ENCODE measurements at places on chromosomes 11 and 22.

- DNase-seq: no peak
These were observed 30.8 kb downstream of the MPPED1 start for GRCh38 chr22:43442386-43443151.

DNA sequence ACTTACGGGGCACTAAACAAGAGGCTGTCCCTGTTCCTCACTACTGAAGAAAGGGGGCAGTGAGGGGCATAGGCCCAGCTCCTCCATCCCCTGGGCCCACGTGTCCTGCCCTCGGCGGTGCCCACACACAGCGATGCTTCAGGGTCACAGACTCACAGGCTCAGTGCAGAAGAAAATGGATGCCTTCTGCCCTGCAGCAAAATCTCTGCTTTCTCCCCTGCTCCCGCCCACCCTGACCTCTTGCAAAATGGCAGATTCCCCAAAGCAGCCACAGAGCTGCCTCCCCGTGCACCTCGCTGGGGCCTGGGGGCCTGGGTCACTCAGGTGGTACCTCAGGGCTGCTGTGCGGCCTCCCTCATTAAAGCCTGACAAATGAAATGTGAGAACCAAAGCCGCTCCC lies 204.0 kb downstream of the DSCAML1 start:
- no peak for DNase-seq

DNA sequence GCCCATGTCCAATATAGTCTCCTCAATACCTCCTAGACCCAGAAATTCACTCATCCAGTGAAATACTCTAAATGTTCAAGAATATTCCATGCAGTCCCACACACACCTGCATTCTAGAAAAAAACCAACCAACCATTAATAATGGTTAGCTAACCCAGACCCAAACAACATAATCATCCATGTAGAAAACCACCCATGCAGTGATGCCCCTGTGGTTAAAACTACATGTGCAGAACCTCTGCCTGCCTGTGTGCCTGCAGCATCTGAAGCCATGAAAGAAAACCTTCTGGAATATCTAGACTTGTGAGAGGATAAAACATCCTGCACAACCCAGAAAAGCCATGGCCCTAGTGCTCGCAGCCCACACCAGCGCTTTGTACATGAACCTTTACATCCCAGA lies 47.8 kb downstream of the SLC22A12 start:
- no peak for DNase-seq

DNA sequence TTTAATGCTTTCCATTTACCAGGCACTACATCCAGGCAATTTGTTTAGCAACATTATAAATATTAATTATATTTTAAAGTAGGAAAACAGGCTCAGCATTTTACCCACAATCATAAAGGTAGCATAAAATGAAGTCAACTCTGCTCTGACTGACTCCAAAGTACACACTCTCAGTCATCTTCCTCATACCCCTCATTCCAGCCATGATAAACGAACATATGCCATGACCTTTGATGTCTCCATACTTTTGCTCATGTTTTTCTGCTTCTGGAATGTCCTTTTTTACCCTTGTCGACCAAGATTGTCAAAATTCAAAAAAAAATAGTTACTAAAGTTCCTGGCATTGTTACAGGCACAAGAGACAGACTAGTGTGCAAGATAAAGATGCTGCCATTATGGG lies 77.7 kb upstream of the SOX6 start:
- DNase-seq: no peak

GRCh38 chr22:20402960-20403778 lies 9.2 kb downstream of the ZNF74 start:
- DNase-seq: no peak

GRCh38 chr22:50531962-50532674 lies 2.3 kb upstream of the TYMP start:
- DNase-seq: no peak

DNA sequence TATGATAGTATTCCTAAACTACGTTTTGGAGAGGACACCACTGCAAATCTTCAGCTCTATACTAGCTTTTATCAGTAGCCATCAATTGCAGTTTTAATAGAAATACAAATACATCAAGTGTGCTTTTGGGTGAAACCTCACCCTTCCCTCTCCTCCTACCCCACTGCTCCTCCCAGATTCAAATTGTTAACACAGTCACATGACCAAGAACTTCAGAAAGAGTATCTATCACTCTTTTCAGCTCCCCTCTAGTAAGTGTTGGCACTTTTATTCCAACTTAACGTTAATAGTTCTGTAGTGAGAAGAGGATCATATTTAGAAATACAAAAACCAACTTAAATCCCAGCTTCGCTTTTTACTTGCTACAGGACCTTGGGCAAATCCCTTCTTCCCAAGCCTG lies 17.0 kb downstream of the RRAS2 start:
- no peak for DNase-seq

- DNase-seq: no peak
These were observed 28.9 kb downstream of the SIK2 start for GRCh38 chr11:111631024-111631665.

DNA sequence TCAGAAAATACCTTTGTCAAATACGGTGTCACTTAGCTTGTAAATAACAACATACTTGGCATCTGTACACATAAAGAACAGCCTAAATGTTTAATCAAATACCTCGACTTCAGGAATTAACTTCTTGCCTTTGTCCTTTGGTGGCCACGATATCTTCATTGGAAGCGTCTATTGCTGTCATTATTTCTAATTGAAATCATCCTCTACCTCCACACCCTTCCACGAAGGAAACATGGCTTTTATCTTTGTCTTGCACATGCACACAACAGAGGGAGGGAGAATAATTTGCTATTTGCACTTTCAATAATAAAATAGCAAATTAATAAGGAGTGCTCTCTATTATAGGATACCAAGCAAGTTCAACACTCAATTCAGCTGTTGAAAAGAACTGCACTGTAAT lies 25.8 kb upstream of the SOX6 start:
- DNase-seq: no peak

DNA sequence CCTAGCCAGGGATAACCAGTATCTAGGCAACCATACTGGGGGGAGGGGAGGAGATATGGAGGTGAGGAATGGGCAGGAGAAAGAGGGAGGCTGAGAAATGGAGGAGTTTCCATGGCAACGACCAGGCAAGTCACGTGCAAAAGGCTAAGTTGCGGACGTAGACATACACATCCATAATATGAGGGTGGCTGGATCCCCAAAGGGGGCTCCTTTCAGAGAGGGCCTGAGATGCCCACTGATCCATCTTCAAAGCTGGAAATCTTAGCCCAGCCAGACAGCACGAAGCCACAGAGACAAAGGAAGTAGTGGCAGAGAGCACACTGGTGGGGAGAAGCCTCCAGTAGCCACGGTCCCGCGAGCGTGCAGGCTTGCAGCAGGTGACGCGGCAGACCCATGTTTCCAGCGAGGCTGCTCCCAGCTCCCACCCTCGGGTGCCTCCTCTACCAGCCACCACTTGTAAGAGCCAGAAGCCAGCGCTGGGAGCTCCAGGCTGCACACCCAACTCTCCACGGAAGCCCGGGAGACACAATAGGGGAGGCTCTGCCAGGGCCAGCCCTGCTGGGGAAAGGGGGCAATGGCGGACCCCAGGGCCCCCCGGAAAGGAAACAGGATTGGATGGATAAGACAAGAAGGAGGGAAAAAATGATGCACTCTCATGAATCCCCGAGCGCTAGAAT lies 938 bp downstream of the FXYD6 start:
- no peak for DNase-seq
